Stimulated activated CD4-positive, alpha-beta T cell treated with anti-CD3 and anti-CD28 coated beads, Interleukin-15, amount 100 ng/mL, for 1 hour (primary cell): ENCODE measurements at places on chromosomes 11 and 22.

- peak; percentile 37 for DNase-seq
Measured at GRCh38 chr11:67118181-67118766, 789 bp upstream of the KDM2A start.

DNA sequence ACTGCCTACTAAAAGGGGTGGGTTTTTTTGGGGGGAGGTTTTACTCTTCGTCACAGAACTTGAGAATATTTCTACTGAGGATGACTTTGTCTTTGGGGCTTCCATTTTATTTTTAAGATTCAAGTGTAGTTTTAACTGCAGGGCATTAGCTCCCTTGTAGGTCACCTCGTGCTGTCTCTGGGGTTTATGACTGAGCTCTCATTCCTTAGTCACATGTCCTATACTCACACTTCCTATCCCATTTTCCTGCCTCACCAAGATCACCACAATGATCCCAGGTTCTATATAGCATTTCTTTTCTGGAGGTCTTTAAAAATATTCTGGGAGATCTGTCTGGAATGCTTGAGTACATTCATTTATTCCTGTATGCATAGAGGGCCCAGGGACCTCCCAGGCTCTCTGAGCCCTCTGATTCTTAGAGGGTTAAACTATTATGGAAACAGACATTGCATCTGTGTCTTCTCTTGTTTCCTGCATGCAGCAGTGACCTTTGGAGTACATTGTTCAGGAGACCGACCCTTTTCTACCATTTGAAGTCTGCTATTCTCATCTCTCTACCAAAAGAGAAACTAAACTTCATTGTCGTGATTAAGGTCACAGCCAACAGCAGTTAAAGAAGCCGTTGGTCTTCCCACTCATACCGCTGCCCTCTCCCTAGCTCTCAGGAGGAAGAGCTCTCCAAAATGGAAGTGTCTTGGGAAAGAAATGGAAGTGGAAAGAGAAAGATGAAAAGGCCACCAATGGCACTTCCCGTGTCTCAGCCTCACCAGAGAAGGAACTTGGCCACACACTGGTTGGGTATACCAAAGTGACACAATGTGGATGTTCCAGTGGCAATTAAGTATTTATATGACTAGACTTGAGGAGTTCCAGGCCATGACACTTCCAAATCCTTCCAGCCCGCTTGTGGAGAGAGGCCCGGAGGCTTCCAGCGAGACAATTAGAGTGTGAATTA lies 77.5 kb downstream of the ZBTB16 start:
- DNase-seq: no peak

- DNase-seq: no peak
Measured at GRCh38 chr11:62592146-62592815, 958 bp upstream of the TUT1 start.

DNA sequence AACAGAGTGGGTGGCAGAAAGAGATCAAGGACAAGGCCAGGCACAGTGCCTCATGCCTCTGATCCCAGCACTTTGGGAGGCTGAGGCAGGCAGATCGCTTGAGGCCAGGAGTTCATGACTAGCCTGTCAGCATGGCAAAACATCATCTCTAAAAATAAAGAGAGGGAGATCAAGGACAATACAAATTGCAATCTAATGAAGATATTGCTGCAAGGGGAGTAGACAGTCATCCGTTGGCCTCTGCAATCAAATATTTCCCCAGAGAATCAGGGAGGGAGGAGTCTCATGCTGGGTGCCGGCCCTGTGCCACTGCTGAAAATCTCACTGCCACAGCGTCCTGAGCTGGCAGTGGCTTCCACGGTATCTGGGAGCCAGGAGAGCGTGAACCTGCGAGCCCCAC lies 19.4 kb upstream of the IL17RA start:
- no peak for DNase-seq

DNA sequence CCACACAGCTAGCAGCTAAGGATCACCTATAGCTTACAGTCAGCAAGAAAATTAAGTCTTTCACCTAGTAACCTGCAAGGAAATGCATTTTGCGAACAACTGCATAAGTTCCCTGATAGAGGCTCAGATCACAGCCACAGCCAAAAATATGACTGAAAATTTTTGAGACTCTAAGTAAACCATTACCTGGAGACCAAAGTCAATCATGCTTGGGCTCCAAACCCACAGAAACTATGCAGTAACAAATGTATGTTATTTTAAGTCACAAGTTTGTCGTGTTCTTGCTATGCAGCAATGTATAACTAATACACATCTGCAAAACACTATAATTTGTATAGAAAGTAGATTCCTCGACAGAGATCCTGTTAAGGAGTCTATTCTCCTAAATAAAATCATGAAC lies 1025.7 kb upstream of the RAG2 start:
- DNase-seq: no peak

DNA sequence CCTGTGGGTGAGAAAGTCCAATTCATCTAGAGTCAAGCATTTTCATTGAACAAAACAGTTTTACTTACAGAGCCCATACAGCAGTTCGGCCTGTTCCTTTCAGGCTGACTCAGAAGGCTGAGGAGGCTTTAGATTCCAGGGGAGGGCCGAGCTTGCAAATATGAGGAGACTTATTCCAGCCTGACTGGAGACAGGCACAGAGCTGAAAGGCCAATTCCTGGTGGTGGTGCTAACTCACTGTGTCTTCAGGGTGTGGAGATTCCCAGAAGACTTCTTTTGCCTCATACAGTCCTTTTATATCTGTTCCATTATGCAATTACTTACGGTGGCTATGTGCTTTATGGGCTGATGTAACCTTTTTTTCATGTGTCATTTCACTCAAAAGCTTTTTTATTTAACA lies at the start of gene OR51E2:
Gene OR51E2, minus strand, starts transcription at position 269 of the 400 bp plus-strand sequence. CDS start 15,142 bp downstream, outside the sequence.
- DNase-seq: no peak

DNA sequence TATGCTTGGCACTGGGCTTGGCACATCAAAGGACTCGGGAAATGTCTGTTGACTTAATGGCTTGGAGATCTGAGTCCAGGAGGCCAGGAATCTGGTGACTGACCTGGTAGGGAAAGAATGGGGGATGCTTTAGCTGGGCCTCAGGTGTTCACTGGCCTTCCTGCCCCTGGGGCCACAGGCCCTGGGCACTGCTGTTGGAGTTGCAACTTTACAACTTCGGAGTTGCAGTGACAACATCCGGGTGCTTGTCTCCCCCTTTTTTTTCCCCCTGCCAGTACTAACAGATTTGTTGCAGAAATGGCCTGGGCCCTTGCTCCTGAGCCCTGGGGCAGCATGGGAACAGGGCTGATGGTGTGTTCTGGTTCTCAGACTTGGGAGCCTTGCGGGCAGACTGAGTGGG lies 23.8 kb downstream of the OSBP2 start:
- no peak for DNase-seq

DNA sequence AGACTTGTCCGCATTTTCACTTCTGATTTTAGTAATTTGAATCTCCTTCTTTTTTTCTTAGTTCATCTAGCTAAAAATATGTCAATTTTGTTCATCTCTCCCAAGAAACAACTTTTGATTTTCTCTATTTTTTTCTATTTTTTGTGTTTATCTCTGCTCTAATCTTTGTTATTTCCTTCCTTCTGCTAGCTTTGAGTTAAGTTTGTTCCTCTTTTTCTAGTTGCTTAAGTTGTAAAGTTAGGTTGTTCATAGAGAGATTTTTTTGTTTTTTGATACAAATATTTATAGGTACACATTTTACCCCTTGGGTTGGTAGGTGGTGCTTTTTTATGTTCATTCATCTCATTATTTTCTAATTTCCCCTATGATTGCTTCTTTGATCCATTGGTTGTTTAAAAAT lies 22.1 kb upstream of the XKR3 start:
- DNase-seq: no peak

DNA sequence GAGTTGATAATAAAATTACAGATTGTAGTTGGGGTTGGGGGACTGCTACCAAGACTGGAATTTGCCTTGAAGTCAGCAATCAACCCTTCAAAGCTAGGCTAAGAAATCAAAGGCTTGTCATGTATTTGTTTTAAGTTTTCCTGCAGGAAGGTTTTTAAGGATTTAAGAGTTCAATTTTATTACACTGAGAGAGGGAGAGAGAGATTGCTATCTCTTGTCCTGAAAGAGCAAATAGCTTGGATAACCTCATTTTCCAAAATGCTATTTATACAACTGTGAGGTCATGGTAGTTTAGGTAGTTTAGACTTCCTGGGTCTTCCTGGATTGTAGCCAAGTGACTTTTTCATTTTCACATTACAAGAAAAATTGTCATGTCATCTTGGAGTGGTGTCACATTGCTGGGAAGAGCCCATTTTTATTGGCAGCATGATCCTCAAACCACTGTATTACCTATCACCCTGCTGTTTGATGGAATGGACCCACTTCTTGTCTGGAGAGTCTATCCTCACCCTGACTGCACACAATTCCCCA lies 10.1 kb upstream of the PRSS23 start:
- no peak for DNase-seq

- DNase-seq: no peak
Measured at GRCh38 chr11:103471546-103471945, 362.3 kb downstream of the DYNC2H1 start.

GRCh38 chr11:17388609-17389210 lies at the start of gene KCNJ11:
KCNJ11 (minus strand) TSS chr11:17388659; CDS start chr11:17388091, 568 bp downstream.
- no peak for DNase-seq

DNA sequence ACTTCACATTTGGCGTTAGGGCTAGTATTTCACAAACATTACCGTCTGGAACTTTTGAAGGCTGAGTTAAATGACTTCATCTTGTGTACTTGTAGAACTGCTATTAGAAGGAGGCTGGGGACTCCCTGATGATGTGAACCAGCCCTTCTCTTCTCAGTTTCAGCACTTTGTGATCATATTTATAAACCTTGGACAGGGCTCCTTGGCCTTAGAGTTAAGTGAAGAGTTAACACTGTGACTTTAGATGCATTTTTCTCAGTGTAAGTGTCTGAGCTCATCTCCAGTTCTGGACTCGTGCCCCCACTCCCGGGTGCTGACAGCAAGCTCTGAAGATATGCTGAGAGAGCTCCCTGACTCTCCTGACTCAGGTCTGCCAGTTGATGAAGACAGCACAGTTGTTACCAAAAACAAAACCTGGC lies 8.4 kb downstream of the MIAT start:
- DNase-seq: no peak

DNA sequence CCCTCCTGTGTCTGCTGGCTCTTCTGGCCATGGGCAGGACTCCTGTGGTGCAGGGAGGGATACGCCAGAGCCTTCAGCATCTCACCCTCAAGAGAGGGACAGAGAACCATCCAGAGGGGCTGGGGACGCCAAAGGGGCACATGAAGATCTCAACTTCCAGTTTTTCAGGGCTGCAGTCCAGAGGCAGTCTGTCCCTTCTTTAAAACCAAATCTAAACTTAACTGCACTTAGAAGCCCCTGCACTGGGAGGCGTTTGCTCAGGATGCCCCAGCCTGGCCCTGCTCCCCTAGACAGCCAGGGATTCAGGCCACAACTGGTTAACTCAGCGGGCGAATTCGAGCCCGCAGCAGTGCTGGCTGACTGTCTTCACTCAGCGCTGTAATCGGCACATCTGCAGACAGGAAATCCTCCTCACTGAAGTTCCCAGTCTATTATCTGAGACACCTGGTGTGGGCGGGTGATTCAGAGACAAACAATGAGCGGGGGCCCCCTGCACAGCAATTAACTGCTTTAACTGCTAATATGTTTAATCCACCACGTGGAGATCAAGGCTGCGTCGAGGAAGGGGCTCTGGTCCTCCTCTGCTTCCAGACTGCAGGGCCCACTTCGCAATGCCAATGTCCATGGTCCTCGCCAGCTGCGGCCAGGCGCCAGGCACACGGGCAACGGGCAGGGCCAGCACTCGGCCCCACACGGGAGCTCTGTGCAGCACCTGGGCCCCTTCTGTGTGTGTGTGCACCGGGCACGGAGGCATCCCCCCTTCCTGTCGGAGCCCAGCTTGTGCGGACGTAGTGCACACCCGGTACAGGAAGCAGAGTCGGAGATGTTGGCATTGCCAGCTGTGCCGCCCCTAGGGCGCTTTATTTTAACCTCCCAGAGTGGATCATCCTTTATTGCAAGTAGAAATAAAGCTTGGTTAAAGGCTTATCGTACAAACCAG lies 36.9 kb upstream of the GNB1L start:
- DNase-seq: peak; percentile 66

GRCh38 chr11:134780486-134781147 lies 368.6 kb upstream of the B3GAT1 start:
- DNase-seq: no peak

DNA sequence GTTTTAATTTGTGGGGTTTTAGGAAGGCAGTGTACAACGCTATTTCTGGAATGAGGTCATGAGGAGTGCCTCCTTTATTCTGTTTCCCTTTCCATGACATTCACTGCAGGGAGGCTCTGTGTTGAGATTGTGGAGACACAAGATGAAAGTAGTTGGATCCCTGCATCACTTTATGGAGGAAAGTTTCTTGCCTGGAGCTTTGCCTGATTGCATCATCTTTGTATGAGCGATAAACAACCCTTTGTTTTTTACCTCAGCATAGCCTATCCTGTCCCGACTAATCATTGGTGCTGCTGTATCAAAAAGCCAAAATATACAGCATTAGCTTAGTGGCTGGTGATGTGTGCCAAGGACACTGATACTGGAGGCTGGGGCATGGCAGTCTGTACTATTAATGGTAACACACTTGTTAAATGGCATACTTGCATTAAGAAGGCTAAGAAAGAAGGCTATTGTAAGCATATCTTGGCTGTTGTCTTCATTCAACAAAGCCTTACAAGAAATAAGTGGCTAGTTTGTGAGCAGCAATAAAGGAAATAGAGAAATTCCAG lies 31.2 kb upstream of the SLC5A4 start:
- DNase-seq: no peak

- DNase-seq: no peak
Measured at GRCh38 chr11:130436171-130436570, 7.8 kb upstream of the ADAMTS8 start.

DNA sequence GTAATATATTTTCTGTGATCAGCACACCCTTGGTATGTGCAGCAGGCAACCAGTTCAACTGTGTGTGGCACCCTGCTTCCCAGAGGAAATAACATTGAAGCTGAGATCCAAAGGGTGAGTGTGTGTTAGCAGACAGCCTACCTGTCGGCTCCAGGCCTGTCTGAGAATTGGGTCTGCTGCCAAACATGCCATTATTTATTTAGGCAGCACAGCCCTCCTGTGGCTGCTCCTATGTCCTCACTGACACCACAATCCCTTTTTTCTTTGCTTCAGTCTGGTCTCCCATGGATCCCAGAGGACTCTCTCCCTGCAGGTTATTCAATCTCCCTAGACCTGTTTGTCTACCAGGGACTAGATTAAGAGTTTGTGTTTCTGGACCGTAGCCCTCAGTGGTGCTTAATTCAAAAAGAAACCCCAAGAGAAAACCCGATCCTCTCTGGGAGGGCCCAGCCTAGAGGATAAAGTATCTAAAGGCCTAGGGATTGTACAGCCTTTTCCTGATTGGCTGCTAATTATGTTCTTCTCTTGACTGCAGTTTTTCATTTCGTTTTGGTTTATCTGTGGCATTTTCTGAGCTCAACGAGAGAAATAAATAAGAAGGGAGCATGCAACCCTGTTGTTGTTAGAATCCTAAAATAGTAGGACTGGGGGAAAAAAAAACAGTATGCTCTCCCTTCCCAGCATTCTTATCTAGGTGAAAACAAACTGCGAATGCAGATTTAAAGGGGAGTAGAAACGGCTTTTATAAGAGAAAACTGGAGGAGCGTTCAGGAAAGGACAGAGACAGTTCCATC lies 24.1 kb downstream of the KCNE3 start:
- DNase-seq: no peak
